ENCODE measurements at places on chromosomes 4 and X.

DNA sequence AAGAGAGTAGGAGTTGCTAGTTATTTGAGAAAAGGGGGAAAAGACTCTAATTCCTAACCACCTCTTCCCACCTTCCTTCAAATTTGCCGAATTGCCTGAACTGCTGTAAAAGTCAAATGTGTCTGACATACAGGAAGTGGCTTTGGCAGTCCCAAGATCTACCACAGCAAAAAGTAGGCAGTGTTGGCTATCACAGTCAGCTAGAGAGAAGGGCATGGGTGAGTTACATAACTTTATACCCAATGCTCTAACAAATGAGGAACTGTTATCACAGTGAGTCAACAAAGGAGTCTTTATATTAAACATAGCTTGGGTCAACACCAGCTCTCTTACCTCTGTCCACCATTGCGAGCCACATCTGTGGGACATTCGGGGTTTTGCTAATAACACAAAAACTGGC, 2.4 kb upstream of the MBNL3 start:
- no peak for DNase-seq

DNA sequence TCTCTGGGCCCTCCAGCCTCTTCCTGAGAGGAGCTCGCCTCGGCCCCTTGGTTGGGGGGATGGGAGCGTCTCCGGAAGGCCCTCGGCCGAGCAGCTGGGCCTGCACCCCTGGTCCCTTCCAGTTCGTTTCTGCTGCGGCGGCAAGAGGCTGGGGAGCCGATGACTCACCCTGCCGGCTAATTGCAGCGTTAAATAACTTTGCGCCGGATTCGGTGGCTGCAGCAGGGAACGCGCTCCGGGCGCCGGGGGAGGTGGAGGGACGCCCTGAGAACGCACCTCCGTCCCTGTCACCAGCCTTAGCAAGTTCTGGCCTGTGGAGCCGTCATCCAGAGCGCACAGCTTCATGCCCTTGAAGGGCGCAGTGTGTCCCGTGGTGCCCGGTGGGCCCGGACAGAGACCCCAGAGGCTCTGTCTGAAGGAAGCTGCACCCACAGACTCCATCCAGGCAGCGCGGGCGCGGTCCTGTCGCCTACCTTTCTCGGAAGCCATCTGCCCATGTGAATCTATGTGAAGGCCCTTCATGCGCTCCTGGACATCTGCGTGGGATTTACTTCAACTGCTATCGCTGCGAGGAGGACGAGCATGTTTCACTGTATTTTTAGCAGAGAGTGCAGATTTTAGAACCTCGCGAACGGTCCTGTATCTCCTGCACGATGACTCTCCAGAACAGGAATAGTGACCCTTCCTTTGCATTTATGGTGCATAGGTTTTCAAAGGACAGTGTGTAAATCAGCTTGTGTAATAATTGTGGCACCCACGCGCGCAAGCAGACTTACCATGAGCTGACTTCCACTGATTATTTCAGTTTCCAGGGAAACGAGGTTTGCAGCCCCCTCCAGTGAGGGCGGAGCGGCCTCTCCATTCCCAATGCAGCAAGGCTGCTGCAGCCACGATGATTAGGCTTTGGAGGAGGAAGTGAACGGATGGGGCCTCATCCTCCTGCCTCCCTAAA, 1.7 kb upstream of the TMEM271 start:
- no peak for DNase-seq

GRCh38 chrX:29555465-29556091, 659.8 kb upstream of the MAGEB2 start:
- DNase-seq = no peak

DNA sequence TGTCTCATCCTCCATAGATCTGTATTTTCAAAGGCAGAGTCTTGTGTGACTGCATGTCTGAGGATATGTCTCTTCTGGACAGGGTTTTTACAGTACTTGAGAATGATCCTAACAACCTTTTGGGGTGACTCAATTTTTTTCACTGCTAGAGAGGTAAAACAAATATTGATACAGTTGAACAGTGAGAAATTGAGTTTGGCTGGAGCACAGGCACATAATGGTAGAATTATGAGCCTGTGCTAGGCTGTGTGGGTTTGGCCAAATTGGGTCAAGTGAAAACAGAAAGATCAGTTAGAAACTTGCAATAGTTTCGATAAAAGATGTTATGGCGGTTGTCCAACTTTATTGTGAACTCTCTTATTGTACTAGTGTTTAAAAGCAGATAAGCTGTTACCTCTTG, 23.3 kb upstream of the EOLA2 start:
- no peak for DNase-seq

GRCh38 chr4:56691425-56691824, 10.3 kb upstream of the HOPX start:
- DNase-seq = no peak

Data from WERI-Rb-1 (cell line).